Tongue (tissue), 3 donors: ENCODE measurements at places on chromosomes 13 and 19. TPM values are rescaled to one million over a fixed set of nuclear protein-coding genes. Genes with fewer than 3 reads are reported as not detected.

WDR87 gene
- not detected for total RNA-seq

FCGBP gene
- 17.0 TPM for total RNA-seq

LGALS14 gene
- not detected for total RNA-seq

ZNF439 gene
- total RNA-seq: 8.1 TPM

PDE4C gene
- 5.7 TPM for total RNA-seq

PRR36 gene
- 0.92 TPM for total RNA-seq

TNNI3 gene
- total RNA-seq: 1.7 TPM

KIR3DL1 gene
- total RNA-seq: not detected

ZNF792 gene
- 9.4 TPM for total RNA-seq

GPR183 gene
- 7.9 TPM for total RNA-seq

ZNF468 gene
- total RNA-seq: 35.1 TPM

SIGLEC8 gene
- not detected for total RNA-seq

SIAH3 gene
- 0.10 TPM for total RNA-seq

SIGLEC5 gene
- total RNA-seq: not detected

ZNF790 gene
- total RNA-seq: 23.5 TPM

KBTBD6 gene
- 22.2 TPM for total RNA-seq

ZNF681 gene
- 4.7 TPM for total RNA-seq

LRRC63 gene
- total RNA-seq: not detected

RYR1 gene
- total RNA-seq: 231 TPM

PNMA8B gene
- 2.6 TPM for total RNA-seq

SLC8A2 gene
- total RNA-seq: not detected

C19orf33 gene
- 16.6 TPM for total RNA-seq

GPR12 gene
- 0.10 TPM for total RNA-seq

LILRB3 gene
- 3.0 TPM for total RNA-seq

CGB2 gene
- total RNA-seq: not detected

ARHGAP45 gene
- total RNA-seq: 16.8 TPM

ADPRHL1 gene
- 130 TPM for total RNA-seq

SHANK1 gene
- 6.3 TPM for total RNA-seq

SLC1A6 gene
- total RNA-seq: 0.21 TPM

TMEM86B gene
- 0.72 TPM for total RNA-seq

HOMER3 gene
- total RNA-seq: 30.1 TPM

ZNF43 gene
- total RNA-seq: 13.0 TPM

TRPM4 gene
- total RNA-seq: 28.2 TPM

SLC10A2 gene
- total RNA-seq: not detected

ERICH6B gene
- total RNA-seq: not detected

MYH14 gene
- total RNA-seq: 60.6 TPM

ZNF90 gene
- 4.1 TPM for total RNA-seq

OR7A5 gene
- not detected for total RNA-seq
